ENCODE measurements at places on chromosomes 4 and X. TPM values are rescaled to one million over a fixed set of nuclear protein-coding genes. Genes with fewer than 3 reads are reported as not detected.

The VCX3B gene
- polyA plus RNA-seq: not detected

The IL2 gene
- polyA plus RNA-seq: not detected

DNA sequence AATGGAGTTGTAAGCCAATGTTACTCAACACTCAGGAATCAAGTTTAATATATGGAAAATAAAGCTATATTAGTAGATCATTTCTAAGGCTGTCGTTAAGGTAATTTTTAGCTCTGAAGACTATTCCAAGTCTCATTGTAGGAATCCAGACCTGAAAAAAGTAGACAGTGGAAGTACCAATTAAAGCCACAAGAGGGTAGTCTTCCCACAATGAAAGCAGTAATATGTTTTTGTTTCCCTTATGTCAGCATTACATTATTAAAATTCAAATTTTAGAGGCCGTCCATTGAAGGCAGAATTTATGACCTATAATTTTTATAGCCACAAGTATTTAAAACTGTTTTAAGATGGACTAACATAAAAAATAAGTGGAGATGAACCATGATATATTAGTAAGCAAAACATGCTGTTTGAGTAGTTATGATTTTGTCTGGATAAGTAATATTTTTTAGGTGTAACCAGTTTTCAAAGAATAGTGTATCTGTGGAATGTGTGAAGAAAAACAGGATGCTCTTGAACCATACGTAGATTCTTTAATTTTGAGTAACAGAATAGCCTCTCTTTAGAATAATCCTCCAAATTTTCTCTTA is 372.6 kb upstream of the TECRL start:
- DNase-seq: peak; percentile 24

- peak; percentile 54 for DNase-seq
Observed at GRCh38 chrX:40266490-40267333, 169.0 kb upstream of the BCOR start.

GRCh38 chr4:142886566-142886965 is 40.5 kb upstream of the INPP4B start:
- DNase-seq: no peak

GRCh38 chr4:87196927-87197326 is 23.5 kb downstream of the KLHL8 start:
- no peak for DNase-seq

- DNase-seq: no peak
Observed at GRCh38 chrX:28133763-28134162, 152.5 kb upstream of the DCAF8L1 start.

DNA sequence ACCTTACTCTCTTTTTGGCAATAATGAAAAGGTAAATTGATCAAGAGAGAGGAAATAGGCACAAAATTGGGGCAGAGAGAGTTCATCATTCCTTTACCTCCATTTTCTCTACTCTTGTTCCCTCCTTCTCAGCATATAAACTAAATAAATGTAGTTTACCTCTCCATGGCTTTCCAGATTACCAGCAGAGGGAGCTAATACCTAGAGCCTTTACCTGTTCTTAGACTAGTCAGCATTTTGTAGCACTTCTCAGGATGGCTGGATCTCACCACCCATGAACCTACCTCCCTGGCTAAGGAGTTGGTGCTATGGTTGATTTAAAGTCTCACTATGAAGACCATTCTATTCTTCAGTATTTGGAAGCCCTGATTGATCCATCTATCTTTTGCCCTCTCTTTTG is 15.7 kb downstream of the OFD1 start:
- peak; percentile 52 for DNase-seq

GRCh38 chrX:103688946-103689345 is 2.4 kb upstream of the MORF4L2 start:
- peak; percentile 36 for DNase-seq

DNA sequence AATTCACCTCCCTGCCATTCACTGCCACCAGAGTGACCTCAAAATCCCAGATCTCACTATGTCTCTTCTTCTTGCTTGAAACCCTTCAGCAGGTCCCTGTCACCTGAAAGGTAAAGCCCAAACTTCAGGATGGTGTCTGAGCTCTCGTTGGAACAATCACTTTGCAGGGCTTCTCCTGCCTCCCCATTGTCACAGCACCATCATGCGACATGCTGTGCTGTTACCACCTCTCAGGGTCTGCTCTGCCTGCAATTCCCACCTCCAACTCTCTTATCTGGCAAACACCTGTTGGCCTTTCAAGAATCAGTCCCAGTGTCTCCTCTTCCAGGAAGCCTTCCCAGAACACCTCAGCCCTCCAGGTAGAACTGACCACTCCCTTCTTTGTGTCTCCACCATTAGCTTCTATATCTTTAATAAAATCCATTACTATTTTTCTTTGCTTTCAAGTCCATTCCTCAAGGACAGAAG is 46.2 kb downstream of the SEL1L3 start:
- DNase-seq: no peak

DNA sequence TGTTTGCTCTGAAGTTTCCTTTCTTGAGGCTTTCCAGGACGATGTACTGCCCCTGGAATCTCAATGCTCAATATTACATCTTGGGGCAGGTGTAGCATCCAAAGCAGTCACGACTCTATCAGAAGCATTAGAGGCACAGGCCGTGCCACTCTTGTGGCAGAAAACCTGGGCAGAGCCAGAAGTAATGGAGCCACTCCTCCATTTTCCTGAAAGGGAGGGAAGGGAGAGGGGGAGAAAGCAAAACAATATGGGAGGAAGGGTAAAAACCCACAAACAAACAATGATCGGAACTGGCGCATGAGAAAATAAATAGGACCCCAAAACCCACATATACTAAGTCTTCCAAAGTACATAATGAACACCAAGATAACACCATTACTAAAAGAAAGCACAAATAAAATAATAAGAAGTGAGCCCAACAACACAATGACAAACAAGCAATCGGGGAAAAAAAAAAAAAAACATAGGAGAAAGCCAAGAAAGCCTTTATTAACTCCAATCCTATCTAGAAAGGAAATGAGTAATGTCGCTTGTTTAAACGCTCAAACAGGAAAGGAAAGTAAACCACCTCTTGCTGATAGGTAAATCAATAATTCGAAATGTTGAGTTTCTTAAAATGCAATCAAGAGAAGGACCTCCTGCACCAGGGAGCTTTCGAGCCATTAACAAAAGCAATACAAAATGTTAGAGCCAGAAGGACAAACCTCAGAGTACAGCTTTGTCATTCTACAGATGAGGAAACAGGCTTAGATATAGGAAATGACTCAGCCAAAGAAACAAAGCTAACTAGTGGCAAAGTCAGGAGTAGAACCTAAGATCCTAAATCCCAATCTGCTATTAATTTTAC is 117.4 kb downstream of the ATRX start:
- no peak for DNase-seq
